ENCODE measurements at places on chromosomes 6 and 20.

- no peak for DNase-seq
Measured at GRCh38 chr20:23393996-23394775, 27.1 kb downstream of the NAPB start.

DNA sequence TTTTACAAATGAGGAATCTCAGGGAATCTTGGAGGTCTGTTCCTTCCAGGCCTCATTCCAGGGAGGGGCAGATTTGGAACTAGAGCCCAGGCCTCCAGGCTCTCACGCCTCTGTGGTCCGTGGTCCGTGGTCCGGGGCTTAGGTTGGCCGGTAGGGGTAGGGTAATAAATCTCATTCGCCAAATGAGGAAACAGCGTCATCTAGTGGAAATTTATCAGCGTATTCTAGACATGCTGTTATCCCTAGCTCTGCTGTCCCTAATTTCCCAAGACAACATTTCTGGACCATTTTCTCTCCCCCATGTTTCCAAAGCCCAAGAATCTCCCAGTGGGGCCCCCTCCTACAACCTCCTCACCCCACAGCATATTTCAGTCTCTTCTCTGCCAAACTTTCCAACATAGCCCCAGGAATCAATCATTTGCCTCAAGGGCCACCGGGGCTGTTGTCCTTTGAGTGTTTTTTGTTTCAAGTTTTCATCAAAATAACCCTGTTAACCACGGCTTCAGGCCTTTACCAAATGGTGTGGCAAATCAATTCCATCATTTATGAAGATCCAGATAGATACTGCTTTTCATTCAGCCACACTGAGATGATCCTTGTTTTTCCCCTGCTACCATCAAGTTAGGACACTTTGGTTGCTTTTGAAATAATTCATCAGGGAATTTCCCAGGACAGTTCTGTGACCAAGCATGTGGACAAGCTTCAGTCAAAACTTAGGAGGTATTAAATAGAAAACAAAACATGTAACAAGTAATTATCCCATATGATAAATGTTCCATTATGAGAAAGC is 126.8 kb downstream of the ALDH8A1 start:
- DNase-seq: peak; percentile 55

GRCh38 chr20:53736122-53736756 is 142.6 kb upstream of the ZNF217 start:
- DNase-seq: no peak

DNA sequence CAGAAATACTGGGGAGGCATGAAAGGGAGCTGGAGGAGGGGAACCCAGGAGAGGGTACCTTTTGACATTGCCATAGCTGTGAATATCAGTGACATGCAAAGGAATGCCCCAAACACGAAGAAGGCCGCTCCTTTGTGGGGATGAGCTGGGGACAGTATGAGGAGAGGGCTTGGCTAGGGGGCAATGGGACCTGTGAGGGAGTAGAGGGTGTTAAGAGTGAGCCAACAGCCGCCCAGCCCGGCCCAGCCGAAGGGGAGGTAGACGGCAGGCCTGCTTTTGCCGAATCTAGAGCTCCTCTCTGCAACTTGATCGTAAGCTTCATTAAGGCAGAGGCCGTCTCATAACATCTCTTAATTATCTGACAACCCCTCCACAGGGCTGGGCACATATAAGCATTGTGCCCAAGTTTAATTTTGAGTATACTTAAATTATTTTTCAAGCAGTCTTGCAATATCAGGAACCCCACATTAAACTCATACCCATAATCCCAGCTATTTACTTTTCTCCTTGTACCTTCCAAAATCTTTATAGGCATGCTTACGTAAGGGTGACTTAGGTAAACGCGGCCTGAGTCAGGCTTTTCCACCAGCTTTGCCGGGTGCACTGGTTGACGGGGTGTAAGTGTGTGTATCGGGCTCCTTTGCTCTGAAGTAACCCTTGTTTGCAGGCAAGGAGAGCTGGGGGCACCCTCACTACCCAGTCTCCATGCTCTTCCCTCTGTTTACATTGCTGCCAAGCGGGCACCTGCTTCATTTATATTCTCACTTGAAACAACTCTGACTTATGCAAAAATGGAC is 24.9 kb upstream of the VEGFA start:
- DNase-seq: no peak

DNA sequence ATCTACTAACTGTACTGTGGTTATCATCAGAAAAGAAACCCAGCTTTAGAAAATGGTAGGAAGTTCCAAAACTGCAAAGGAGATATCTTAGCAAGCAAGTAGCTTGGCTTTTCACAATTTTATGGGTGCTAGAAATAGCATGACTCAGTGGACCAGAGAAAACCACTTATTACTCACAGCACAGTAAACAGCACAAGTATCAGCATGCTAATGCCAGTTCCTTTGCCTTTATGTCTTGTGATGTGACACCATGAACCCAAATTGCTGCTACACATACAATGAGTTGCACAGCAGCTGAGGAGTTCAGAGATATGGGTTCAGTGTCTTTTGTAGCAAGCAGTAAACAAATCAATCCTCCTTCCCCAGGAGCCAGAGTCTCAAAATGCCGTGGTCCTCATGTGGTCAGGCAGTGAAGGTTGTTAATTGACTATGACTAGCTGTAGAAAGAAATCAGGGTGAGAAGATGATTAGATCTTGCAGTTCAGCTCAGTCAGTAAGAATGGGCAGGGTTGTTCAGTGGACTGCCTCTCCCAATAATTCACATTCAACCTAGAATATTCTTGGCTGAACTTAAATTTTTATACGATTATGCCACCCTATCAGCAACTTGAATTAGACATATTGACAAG is 73.3 kb downstream of the OPRM1 start:
- no peak for DNase-seq

DNA sequence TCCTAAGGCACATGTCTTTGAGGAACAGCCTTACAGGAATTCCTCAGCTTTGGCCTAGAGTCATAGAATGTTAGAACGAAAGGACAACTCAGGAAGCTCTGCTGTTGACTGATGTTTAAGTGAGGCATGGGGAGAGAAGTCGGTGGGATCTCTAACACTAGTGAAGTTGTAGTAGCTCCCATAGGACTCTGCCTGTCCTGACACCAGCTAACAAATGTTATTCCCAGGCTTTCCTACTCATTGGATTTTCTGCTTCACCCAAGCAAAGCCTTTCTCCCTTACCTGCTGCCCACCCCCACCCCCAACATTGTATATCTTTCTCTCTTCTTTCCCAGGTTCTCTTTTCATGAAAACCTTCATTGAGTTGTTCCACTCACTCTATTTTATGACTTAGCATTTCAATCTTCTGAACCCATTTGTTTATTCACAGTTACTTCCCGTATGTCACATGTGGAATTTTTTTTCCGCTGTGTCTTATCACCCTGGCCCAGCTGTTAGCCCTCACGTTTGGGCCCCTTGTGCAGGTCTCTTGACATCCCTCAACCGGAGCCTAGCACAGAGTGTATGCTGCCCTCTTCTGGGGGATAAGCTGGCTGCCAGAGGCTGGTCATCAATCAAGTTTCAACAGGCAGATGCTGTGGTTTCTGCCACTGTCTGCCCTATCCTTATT is 39.2 kb upstream of the RNF8 start:
- DNase-seq: no peak

- DNase-seq: no peak
Measured at GRCh38 chr6:31053873-31054272, 43.6 kb downstream of the MUC22 start.

GRCh38 chr6:473356-473755 is 81.8 kb downstream of the IRF4 start:
- no peak for DNase-seq

- no peak for DNase-seq
Measured at GRCh38 chr20:3180319-3180718, 7.0 kb upstream of the LZTS3 start.

- no peak for DNase-seq
Measured at GRCh38 chr20:12902992-12903391, 105.8 kb upstream of the SPTLC3 start.

DNA sequence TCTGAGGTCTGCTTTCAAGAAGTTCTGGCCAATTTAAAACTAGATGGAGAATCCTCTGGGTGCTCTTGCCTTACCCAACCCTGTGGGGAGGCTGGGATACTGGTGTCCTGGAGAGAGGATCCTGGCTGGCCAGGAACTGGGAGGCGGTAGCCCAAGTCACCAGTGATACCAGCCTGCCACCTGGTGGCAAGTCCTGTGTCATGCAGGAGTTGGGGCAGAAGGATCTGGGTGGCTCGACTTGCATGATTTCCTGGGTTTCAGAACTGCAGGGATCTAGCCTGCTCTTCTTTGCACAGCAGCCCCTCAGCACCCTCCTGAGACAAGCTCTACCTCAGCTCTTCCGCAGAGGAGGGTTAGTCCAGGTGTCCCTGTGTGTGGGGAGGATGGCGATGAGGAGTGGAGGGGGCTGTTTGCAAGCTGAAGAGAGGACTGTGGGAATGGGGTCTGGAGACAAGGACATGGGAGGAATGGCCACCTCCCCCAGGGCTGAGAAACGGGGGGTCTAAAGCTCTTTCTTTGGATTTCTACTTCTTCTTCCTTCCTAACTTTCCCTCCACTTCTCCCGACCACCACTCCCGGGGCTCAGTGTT is 4.2 kb downstream of the KCNK17 start:
- DNase-seq: peak; percentile 9

GRCh38 chr20:41467220-41467619 is 100.6 kb upstream of the EMILIN3 start:
- no peak for DNase-seq

DNA sequence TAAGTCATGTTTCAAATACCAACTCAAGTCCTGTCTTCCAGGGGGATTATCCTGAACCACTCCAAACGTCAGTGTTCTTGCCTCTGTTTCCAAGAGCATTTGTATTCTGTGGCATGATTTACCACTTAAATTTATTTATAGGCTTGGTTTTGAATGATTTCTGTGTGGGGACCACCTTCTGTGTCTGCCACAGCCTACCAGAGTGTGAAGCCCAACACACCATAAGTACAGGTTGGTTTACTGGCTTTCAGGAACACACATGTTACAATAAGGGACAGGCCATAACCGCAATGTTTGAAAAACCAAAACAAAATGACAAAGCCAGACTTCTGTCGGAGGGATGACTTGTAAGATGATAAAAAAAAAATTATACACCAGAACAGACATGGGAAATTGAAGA is 56.5 kb upstream of the MAP3K7 start:
- no peak for DNase-seq

DNA sequence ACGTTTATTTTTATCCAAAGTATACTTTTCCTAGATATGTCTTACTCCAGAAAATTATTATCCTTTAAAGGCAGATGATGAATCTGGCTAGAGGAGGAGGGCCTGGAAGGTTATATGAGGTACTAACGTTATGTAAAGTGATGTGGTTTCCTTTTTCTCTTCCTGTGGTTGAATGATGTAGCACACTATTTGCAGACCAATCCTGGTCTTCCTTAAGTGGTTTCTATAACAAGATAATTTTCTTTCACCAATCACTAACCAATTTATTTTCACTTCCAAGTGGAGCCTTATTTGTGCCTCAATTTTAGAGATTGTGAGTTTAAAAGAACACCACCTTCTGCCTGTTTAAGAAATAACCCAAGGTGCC is 154.6 kb upstream of the SOX4 start:
- DNase-seq: no peak

- DNase-seq: no peak
Measured at GRCh38 chr6:134020071-134020470, 32.4 kb downstream of the SLC2A12 start.

GRCh38 chr20:24580855-24581254 is 111.4 kb downstream of the SYNDIG1 start:
- no peak for DNase-seq

GRCh38 chr6:21459641-21460040 is 133.9 kb upstream of the SOX4 start:
- DNase-seq: no peak

DNA sequence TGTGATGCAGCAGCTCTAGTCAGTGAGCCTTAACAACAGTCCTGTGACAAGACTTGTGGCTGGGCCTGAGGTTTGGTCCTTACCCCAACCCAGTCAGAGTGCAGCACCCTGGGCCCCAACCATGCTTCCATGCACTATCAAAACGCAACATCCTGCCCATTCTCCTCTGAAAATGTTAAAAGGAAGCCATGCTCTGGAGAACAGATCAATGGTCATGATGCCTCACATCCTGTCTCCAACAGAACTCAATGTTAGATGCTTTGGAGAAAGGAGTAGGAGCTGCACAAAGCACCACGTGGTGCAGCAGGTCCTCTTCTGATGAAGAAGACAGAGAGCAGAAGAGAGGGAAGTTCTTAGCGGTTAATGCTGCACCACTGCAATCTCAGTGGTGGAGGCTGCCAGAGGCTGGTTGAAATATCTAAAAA is 41.9 kb downstream of the TRAM2 start:
- DNase-seq: no peak

GRCh38 chr20:53515749-53516148 is 77.9 kb downstream of the ZNF217 start:
- no peak for DNase-seq

DNA sequence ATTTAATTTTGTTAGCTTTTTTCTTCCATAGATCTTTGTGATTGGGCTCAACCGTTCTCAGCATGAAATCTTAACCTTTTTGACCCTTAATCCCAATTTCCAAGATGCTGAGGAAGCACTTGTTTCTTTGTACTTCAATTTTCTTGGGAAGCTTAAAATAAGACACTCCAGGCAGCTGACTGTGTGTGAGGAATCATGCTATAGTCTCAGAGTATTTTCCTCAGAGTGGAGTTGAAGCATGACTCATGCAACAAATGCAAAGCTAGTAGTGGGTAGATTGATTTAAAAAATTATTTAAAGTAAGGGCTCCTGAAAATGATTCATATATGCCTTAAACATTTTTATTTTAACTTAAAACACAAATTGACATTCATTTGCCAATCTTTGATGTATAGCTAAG is 168.7 kb downstream of the BTBD3 start:
- no peak for DNase-seq

GRCh38 chr20:10718661-10719060 is 44.9 kb upstream of the JAG1 start:
- no peak for DNase-seq

DNA sequence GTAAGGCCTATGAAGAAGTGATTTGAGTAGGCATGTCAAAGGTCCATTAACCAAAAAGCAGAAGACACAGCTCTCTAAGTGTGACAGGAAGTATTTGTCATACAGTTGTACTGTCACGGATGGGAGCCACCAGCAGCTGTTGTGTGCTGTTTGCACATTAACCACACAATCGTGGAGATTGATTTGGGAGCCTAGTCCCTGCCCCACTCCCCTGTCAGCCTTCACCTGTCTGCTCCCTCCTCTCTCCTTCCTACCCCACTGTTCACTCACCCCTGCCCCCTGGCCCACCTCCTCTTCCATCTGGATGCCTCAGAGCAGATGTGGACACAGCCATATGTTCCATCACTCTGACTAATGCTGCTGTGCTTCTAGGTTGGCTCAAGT is 124.7 kb upstream of the SPACA1 start:
- DNase-seq: no peak
